NCI-H2107 (cell line): ENCODE measurements at places on chromosomes 16 and 17.
A peak's percentile ranks its signal among the peaks of the same experiment; 100 is the strongest.

DNA sequence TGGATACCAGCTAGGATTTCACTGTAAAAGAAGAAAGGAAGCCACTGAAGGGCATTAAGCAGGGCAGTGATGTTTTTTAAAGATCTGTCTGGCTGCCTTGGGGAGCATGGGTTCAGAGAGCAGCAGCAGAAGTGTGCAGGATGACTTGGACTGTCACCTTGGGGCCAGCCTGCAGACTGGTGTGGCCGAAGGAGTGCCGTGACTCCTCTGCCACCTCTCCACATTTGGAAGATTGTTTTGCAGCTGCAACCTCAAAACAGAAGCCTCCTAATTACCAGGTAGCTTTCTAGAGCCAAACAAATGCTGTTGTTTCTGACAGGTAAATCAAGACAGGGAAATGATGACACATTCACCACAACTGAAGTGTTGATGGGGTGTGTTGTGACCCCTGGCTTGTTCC, 681.4 kb downstream of the WWOX start:
- no peak for DNase-seq

- no peak for DNase-seq
Measured at GRCh38 chr16:50172195-50172922, 19.3 kb downstream of the TENT4B start.

DNA sequence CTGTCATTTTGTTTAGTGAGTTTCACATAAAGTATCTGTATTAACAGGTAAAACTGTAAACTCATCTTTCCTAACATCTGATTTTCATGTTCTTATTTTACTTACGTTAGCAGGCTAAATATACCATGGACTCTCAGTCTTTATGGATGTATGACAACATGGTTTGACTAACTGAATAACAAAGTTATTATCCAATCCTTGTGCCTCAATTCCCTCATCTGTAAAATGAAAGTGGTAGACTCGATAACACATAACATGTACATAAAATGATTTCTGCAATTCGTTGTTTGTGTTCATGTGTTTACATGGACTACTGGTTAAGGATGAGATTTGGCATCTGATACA, 9.5 kb upstream of the PCTP start:
- DNase-seq: no peak

DNA sequence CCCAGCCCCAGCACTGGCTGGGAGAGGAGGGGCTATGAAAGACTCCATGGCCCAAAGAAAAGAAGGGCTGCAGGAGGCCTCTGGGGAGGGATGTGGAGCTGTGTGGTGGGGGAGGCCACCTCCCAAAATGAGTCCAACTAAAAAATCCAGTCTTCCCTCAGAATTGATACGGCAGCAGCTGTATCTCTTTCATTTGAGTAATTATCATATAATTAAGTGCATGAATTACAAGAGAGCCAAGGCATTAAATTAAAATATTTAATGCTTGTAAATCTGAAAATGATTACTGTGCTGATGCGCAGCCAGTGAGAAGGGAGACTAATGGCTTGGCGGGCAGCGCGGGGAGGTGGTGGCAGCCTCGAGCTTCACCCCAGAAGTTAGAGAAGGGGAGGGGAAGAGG, 192.8 kb downstream of the C16orf78 start:
- DNase-seq: no peak

DNA sequence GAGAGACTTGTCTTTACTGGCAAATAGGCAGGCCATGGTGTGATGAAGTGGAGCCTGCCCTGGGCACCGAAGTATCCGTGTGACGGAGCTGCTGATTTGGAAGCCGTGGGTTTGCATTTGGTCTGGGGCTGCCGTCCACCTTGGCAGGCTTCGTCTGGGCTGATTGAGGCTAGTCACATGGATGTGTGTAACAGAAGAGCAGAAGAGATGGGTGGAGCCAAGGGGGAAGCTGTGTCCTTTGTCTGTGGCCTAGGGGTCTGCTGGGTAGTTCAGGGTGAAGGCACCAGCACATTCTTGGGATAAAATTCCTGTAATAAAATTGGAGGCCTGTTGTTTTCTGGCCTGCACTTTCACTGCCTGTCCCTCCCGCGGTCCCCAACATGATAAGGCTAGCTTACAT, 106.1 kb downstream of the AATF start:
- no peak for DNase-seq

DNA sequence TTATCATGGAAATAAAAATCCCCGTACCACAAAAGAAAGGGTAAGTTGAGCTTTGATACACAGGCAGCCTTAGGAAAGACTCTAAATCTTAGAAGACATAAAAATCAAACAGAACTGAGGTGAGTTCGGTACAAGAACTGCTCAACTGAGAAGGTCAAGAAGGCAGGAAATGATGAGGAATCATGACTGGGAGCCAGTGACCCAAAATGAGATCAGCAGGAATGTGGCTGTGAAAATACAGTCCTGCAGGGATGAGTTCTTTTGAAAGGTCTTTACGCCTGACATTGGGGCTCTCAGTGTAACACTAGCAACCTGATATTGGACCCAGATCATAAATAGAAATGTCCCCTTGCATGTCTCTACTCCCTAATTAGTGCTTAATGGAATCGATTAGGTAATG, 56.3 kb upstream of the CDH11 start:
- no peak for DNase-seq

DNA sequence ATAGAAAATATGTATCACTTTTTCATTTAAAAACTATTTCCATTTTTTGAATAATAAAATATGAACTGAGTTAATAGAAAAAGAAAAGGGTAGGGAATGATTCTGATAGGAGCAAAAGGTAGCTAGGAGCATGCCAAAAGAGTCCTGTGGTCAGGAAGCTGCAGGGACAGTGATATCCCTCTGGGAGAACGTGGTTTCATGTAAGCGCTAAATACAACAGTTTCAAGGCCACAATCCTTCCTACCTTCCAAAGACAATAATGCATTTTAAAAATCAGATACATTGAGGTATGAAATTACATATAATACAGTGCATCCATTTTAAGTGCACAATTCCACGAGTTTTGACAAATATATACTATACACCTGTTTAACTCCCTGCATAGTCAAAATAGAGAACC, 55.8 kb downstream of the CCDC182 start:
- DNase-seq: no peak

- no peak for DNase-seq
Measured at GRCh38 chr16:17109413-17109812, 361.3 kb downstream of the XYLT1 start.

GRCh38 chr17:82868715-82869131, 28.9 kb upstream of the ZNF750 start:
- DNase-seq: no peak

- DNase-seq: no peak
Measured at GRCh38 chr16:86167061-86167460, 268.1 kb downstream of the IRF8 start.

GRCh38 chr17:6753006-6753445, 2.8 kb upstream of the XAF1 start:
- DNase-seq: no peak

DNA sequence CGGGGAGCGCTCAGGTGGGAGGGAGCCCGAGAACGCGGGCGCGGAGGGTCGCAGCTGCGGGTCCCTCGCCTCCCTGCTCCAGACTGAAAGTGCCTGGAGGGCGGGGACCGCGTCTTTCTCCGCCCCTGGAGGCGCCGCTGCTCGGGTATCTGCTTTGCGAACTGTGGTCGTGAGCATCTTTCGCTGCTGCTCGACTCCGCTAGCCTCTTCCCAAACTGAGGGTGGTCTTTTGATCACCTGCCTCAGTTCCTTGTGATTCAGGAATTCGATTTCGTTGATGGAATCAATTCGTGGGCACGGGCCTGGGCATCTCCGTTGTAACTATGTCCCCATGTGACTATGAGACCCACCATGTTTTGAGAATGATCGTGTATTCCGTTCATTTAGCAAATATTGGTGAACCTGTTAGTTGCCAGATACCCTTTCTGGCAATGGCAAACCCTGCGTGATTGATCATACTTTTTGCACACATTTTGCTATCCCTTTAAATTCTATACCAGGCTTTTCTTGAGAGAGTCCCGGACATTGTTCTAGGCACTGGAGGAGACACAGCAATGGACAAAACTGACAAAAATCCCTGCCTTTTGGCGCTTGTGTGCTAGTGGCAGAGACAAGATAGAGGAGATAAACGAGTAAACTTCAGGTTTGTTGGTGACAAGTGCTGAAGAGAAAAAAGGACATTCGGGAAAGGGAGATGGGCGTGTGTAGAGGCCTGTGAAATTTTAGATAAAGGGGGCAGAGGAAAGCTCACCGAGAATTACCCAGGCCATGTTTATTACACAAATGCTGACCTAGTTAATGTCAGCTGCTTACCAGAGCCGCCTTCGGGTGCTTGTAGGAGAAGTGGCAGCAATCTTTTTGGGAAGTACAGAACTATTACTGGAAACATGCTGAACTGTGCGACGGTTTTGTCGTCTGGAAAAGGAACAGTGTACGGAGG, 948 bp downstream of the UTP18 start:
- no peak for DNase-seq

DNA sequence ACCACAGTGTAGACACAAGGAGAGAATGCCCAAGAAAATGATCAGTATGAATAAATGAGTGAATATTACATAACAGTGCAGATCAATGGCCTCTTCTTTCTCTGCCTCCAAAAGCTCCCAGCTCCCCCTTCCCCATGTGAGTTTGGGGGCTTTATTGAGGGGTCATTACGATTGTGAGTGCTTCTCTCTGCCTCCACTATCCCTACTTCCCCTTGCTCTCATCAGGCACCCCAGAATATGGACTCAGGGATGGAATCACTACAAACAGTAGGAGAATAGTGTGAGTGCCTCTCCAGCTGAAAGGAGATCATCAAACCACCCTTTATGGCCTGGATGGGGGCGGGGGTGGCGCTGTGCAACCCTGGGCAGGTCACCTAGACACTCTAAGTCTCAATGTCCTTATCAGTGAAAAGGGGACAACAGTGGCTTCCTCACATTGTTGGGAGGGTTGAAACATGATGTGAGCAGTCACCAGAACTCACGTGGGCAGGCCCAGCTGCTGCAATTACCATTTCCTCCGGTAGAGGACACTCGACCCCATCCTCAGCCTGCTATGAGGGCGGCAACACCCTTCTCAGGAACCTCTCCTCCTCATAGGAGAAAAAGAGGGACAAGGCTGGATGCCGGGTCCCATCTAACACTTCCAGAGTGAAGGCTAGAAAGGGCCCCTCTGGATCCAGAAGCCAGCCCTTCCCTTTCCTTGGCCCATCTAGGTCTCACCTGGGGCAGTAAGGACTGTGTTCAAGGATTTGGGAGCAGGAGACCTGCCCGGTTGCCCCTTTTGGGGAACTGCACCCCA, 2.1 kb upstream of the EPOP start:
- DNase-seq: peak; percentile 68

- DNase-seq: no peak
Measured at GRCh38 chr17:80675438-80676095, 130.9 kb downstream of the RPTOR start.

DNA sequence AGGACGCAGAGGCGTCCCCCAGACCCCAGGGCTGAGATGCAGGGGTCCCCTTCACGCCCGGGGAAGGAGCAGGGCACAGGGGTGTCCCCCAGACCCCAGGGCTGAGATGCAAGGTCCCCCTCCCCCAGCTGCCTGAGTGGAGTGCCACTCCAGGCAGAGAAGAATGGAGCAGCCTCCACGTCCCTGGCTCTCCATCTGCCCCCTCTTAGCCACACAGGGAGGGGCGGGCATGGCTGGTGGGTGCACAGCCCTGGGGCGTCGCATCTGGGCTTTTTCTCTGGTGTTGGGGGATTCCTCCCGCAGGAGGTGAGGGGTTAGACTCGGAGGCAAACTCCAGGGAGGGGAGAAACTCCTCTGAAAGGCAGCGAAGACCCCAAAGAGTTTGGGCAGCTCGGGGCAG, 17.5 kb downstream of the CIBAR2 start:
- no peak for DNase-seq

DNA sequence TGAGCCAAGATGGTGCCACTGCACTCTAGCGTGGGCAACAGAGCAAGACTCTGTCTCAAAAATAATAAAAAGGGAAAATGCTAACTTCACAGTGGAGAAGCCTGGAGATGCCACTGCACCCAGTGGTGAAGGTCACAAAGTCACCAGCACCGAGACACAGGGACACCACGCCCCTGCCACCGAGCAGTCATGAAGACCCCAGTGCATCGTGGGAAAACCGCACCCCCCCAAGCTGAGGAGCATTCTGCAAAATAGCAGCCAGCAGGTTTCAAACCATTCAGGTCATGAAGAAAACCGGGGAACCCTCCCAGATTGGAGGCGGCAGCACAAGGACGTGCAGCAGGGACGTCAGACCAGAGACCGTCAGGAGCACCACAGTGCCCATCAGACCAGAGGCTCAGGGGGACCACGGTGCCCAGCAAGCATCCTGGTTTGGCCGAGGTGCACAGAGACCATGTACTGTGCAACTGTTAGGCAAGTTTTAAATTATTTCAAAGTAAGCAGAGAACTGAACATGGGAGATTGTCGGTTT, 13.7 kb downstream of the CHMP1A start:
- no peak for DNase-seq

GRCh38 chr17:57423541-57423940, 167.2 kb downstream of the MSI2 start:
- DNase-seq: no peak

DNA sequence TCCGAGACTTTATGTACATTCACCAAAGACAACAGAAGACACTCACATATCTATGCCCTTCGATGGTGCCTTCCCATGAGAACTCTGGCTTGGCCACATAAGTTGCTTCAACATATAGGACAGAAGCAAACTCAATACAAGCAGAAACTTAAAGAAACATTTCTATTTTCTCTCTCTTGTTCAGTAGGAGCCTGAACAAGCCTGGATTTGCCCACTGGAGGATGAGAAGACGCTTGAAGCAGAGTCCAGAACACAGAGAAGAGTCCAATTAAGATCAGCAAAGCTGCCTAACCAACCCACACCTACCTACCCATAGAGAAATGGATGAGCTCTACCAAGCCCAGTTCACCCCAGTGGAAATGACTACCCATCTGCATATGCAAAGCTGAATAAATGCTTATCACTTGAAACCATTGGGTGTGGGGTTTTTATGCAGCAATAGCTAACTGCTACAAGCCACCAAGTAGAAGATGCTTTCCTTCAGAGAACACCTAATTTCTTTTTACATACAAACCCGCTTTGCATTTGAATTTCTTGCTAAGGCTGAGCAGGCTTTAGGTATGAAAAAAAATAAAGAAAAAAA, 337.9 kb upstream of the DYNLRB2 start:
- no peak for DNase-seq
